ENCODE measurements at places on chromosomes 11 and 22.

- no peak for DNase-seq
Observed at GRCh38 chr11:62757846-62758788, 3.3 kb upstream of the POLR2G start.

- no peak for DNase-seq
Observed at GRCh38 chr11:107962181-107962580, 33.9 kb downstream of the RAB39A start.

DNA sequence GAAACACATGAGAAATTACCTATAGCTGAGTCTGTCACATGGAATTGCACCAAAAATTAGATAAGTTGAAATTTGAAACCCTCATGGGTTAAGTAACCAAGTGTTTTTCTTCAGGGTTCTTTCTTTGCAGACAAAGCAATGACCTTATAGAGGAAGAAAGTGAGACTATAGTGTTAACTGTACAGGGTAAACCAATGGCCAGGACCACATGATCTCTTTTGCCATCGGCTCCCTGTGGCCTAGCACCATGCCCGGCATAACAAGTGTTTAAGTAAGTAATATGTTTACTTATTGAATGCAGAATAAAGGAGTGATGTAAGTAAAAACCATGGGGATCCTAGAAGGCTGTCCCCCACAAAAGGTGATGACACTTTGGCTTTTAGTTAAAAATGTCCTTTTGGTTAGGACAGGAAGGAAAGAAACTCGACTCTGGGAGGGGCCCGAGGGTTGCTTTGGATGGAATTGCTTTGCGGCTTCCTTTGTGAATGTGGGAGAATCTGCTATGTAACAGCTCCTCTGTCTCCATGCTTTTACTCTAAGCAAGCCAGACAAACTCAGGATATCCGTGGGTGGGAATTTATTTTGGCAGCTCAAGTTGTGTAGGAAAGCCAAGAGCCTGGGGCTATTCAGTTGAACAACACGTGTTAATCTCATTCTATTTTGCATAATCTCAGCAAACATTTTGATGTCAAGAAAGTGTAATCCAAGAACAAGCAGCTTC is 454.7 kb downstream of the INSC start:
- no peak for DNase-seq

DNA sequence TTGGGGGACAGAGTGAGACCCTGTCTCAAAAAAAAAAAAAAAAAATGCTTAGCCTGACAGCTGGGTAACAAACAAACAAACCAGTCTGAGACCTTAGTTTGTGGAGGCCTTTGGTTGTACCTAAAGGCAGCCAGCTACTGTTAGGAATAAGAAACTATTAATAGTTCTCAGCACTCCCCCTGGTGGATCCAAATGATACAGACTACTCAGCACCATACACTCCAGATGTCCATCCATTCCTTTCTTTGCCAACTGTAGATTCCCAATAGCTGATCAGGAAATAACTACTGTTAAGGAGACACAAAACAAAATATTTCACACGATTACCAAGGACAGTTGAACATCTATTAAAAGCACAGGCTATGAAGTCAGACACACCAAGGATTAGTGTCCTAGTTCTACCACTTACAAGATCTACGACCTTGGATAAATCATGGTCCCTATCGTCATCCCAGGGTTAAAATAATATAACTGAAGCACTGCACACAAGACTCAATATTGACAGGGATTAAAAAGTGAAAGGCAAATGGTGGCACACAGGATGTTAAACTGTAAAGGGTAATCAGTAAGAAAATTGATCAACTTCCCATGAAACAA is 17.2 kb downstream of the CLDN25 start:
- DNase-seq: peak; percentile 47

GRCh38 chr22:39289975-39290720 is 29.3 kb downstream of the RPL3 start:
- DNase-seq: no peak

DNA sequence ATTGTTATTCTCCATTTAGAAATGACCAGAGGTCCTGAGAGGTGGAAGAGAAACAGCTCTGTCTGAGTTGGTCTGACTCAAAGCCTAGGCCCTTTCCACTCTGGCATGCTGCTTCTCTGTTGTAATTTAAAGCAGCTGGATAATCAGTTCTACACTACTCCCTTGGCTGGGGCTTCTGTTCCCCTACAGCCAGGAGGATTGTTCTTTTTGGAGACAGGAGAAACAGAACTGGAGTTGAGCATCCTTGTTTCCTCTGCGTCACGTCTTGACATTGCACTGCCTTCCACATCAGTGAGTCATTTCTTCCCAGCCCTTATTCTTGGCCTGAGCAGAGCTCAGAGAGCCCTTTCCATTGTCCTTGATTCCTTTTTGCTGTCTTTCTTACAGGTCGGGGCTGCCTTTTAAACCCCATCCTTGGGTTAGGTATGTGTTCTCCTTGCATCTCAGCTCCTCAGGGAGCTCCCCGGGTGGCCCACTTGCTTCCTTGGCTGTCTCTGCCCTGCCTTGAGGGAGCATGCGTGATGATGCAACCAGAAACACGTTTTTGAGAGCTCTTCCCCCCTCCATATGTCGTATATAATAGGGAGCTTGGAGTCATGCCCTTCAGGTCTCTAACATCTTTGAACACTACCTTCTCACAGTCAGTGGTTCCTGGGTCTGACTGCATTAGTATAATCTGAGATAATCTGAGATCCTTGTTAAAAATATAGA is 35.7 kb downstream of the CYB5R2 start:
- DNase-seq: peak; percentile 75

DNA sequence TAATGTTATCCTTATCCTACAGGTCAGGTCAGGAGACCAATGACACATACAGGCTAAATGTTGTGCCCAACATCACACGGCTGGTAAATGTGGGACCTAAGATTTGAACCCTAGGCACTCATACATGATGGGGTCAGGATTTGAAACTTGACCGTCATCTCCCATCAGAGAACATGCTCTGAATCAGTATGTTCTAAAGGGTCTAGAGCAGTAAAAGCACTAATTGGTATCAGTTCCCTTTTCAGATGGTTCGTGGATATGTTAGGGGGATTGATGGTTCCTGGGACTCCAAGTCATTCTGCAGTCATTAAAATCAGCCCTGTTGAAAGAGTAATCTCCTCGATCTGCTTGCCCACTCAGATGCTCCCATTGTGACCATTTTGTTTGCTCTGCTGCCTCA is 65.5 kb downstream of the BMAL1 start:
- DNase-seq: no peak

DNA sequence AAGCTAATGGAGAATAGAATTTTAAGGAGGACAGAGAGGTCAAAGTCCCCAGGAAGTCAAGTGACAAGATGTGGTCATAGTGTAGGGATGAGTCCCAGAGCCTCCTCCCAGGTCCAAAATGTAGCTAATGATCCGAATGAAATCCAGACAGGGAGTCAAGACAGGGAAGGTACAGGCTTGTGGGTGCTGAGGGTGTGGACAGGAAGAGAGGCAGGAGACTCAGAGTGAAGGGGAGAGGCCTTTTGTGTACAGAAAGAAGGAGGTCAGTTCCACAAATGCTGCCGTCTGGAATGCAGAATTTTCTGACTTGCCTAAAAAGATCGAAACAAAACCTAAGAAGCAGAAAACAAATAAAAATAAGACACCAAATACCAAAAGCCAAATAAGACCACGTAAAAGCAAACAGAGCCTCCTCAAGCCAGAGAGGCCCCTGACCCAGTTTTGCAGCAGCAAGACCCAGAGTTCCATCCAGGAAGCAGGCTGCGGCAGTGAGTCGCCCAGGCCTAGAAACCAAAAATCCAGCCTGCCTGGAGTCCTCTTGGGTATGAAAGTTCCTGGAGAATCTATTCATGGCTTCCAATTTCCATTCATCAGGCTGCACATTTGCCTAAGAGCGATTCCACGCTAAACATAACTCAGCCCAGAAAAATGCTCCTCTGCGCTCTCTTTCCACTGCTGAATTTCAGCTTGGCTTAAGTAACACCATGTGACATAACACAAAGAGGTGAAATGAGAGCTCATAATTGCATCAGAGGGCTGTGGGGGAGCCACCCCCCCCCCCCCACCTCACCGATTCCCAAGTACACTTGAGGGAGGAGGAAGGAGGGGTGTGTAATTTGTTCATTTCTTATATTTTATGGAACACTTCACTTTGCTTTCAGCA is 71.2 kb downstream of the KIRREL3 start:
- peak; percentile 68 for DNase-seq

GRCh38 chr11:8329847-8330361 is 66.2 kb upstream of the LMO1 start:
- DNase-seq: no peak

DNA sequence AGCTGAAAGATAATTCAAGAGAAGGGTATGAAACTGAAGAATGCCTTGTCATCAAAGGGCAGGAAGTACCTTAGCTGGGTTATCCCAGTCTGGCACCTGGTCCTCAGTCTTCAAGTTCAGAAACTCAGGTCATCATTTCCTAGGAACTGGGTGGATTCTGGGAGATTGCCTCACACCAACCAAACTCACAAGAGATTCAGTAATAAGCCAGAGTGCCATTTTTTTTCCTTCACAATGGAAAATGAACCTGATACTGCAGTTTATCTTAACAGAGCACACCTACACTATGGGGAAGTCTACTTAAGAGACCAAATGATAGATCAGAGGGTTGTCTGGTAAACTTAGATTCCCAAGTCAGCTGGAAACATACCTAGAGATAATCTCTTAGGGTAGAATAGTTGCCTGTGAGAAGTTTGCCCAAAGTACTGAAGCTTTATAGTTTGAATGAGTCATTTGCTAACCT is 3.8 kb upstream of the BUD13 start:
- DNase-seq: no peak

GRCh38 chr11:41522899-41523672 is 63.6 kb upstream of the LRRC4C start:
- DNase-seq: no peak

GRCh38 chr11:116543099-116543498 is 229.7 kb downstream of the BUD13 start:
- no peak for DNase-seq

DNA sequence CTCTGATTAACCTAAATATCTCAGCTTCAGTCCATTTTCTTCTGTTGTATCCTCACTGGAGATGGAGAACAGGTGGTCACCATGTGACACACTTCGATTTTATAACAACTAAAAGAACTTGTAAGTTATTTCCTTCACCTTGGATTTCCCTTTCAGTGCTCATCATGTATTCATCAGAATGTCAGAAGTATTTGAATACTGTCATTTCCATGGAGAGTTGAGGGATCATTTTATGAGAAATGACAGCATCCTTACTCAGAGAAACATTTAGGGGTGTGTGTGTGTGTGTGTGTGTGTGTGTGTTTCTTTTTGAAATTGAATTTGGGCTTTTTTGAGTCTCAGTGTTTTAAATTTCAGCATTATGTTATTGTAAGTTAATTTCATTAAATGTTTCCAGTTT is 205.8 kb downstream of the ARHGAP42 start:
- no peak for DNase-seq

GRCh38 chr22:17074648-17075002 is 10.2 kb upstream of the IL17RA start:
- no peak for DNase-seq

DNA sequence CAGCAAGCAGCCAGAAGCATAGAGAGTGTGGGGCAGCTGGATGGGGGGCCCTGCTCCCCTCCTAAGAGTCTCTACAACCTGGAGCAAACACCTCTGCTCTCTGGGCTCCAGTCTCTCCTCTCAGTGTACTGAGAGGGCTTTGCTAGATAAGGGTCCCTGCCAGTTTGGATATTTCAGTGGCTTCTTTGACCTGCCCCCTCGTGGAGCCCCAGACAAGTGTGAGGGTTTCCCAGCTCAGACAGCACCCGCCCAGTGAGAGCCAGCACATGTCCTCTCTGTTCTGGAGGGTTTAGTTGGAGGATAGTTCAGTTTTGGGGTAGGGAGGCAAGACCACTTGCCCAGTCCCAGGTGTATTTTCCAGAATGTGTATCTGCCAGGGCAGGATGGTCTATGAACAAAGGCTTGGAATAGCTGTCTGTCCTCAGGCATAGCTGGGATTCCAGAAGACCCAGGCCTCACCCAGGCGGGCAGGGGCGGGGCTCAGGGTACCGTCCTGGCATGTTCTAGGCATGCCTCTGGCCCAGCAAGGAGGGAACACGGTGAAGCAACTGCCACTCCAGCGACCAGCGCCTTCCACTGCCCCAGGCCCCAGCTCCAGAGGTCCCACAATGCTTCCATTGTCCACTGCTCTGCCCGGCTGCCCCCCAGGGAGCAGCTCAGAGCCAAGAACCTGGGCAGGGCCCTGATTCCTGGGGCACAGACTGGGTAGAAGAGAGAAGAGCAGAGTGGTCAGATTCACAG is 7.5 kb upstream of the MICALL1 start:
- DNase-seq: peak; percentile 28

DNA sequence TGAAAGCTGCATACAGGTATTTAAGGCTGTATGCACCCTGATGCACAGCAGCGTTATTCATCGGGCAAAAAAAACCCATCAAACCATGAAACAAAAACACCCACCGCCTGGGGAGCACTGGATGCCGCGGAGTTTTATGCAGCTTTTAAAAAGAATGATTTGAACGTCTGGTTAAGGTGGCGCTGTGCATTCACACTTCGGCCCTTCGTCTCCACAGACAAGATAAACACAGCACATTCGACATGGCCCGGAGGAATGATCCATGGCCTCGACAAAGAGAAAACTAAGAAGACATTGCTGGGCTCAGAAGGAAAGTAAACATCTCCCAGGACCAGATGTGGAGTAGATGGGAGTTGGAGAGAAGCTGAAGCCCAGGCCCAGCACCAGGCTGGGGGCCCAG is 40.8 kb upstream of the GAL start:
- DNase-seq: no peak

DNA sequence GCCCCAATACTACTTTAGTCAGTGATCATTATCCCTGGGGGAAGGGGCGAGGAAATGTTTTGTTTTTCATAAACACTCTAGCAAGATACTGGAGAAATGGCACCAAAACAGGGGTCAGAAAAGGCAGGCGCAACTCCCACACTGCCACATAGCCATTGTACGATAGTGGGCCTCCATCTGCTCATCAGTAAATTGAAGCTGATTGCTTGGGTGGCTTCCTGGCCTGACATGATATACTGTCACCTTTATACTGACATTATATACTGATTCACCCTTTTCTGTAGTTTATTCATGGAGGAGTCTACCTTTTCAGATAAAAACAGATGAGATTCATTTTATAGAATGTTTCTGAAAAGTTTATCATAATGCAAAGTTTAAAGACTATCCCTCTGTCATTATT is 51.6 kb upstream of the CCDC34 start:
- no peak for DNase-seq

GRCh38 chr11:35103366-35104208 is 35.4 kb upstream of the CD44 start:
- DNase-seq: no peak

GRCh38 chr22:39316440-39317083 is 2.9 kb downstream of the RPL3 start:
- peak; percentile 91 for DNase-seq

Data from EL (cell line).